ENCODE measurements at places on chromosomes 5 and 9.

- DNase-seq: no peak
These were observed 449.3 kb upstream of the KLF4 start for GRCh38 chr9:107938801-107939386.

DNA sequence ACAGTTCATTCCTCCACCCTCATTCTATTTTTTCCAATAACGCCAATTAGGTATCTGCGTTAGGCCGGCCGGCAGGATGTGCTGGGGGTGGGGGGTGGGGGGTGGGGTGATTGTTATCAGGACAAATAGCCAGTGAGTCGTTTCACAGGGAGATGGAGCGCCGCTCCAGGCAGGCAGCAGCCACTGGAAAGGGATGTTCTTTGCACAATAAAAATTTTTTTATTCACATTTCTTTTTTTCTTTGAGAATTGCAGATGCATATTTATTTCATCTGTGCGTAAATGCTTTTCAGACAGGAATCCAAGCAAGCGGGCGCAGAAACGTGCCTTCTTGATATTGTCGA lies 4.1 kb downstream of the LMX1B start:
- DNase-seq: no peak

GRCh38 chr9:89956907-89957306 lies 352.1 kb downstream of the GADD45G start:
- no peak for DNase-seq

DNA sequence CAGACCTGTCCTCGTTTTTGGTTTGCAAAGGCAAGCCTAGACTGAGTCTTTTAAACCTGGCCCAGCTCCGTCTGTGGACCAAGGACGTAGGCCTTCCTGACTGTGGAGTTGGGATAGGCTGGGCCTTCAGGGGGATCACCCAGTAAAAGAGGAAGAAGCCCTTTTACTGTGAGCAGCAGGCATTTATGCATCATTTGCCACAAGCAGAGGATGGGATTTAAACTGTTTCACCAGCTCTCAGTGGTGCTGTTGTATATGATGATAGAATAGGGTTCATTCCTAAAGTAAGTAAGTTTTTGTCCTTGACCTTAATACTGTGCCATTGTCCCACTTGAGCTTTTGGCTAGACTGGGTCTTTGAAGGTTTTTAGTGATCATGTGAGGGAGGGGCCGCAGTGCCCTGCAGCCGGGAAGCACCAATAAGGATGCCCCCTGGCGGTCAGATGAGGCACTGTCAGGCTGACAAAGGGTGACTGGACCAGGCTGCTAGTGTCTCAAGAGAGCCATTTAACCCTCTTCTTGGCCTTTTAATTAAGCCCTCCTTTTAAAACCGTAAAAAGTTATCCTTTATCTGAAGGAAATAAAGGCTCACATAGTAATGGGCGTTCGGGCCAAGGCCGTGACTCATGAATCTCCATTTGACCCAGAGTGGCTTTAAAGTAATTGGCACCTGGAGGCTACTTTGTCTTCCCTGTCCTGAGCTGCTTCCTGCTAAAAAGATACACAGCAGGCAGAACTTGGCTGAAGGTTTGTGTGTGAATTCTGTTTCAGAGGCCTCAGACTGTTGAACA lies 74.0 kb downstream of the UBAP1 start:
- peak; percentile 74 for DNase-seq

DNA sequence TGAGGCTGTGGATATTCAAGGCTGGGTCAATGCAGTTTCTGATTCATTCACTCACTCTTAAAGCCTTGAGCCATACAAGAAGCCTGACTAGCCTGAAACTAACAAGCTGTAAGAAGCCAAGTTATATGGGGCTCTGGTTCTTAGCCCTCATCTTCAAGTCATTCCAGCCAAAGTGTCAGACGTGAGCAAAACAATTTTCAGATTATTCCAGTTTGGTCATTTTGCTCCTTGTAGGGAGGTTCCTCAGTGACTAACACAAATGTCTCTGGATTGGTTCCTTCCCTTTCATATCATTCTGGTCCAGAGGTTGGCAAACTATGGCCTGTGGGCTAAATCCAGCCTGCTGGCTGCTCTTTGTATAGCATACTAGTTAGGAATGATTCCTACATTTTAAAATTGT lies 12.5 kb upstream of the SHOC1 start:
- DNase-seq: peak; percentile 5

DNA sequence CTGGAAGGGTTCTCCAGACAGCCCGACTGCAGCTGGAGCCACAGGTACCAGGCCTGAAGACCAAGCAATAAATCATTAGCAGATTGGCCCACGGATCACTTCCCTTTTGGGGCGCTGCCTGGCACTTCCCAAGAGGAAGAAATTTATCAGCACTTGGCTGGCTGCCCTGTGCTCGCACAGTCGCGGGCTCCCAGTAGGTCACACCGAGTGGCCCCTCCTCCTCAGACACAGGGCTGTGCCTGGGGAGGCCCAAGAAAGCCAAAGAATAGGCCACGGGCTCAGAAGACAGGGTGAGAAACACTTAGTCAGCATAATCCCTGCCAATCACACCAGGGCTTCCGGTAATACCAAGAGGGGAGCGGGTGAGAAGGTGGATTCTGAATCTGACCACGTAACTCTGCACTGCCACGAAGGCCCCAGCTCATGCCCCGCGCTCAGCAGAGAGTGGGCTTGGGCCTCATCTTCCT lies 115.7 kb upstream of the MSX2 start:
- peak; percentile 78 for DNase-seq

- no peak for DNase-seq
These were observed 52.1 kb upstream of the FSTL4 start for GRCh38 chr5:133664422-133664821.

DNA sequence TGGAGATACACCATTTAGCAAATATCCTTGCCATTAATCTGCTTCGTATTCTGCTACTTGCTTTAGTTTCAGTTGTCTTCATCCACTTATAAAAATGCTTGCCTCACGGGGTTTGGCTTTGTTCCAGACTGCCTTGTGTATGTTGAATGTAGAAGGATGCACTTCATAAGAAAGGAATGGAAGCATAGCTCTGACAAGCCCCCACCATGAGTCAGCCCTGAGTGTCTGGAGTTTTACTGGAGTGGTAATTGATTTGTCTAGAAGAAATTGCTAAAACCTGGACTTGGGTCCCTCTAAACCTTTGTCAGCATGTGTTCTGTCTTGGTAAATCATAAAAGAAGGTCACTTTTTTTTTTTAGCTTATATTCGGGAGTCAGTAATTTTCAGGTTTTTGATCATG lies 4.6 kb downstream of the TEX48 start:
- peak; percentile 75 for DNase-seq

DNA sequence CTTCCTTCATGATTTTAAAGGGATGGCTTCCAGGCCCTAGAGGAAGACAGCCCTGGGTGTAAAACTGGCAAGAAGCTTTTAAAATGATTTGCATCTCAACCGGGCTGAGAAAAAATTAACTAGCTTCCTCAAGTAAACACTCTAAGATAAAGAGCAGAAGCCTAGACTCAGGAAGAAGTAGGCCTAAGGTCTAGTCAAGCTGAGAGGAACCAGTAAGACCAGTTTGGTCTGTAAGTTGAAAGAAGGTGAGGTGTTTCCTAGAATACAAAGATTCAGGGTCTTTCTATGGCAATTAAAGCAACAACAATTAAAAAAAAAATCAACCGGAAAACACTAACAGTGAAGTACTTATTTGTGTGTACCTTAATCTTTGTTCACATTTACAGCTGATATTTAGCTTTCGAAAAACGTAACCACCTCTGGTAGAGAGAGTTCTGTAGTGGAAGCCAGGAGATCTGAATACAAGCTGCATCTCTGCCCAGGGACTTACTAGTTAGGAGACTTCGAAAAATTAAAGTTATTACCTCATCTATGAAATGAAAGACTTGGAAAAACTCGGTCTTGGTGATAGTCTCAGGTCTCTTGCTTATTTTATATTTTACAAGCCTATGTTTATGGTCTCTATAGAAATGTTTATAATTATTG lies 75.7 kb downstream of the TUSC1 start:
- no peak for DNase-seq

DNA sequence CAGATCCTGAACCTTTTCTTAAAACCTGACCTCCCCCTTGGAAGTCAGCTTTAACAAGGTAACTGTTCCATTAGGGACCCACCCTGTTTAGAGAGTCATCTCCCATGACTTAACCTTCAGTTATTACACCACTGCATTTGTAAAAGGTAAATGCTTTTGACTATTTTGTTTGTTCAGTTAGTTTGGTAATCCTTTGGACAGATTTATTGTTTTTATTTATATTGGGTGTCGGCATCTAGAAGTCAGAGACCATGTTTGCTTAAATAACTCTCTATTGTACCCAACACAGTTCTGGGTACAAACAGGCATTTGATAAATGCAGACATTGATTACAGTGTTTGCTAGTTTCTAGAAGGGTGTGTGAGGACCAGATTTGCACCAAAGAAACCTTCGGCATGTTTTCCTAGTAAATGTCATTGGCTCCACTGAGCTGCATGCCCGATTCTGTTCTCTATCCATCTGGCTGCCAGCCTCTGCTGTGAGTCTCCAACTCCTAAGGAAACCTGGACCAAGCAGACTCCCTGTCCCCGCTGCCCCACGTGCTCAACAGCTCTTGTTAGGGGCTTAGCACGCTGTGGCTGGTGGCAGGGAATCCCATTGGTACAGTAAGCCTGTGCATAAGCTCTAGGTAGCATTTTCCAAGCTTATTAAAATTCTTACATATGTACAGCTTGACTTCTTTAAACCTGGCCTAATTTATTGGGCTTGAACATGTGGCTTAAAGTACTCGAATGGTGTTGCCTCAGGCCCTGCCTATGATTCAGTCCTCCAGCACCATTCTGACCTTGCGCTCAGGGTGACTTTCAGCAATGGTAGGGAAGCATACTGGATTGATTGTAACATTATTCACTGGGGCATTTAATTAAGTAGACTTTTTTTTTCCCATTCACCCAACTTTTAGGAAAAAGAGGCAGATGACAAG lies 6.6 kb downstream of the PCBD2 start:
- no peak for DNase-seq

DNA sequence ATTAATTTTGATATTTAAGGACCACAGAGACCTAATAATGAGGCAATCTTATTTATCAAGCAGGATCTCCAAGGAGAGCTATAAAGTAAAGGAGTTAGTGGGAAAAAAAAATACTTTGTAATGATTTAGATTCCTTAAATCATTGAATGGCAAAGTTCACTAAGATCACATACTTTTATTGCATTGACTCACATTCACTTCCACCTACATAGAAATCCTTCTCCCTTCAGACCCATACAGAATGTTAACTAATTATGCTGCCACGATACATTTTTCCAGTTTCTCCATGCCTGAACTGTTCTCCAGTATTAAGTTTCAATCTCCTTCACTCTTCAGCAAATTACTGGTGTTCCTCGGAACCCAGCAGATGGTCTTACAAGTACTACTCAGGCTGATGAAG lies 388.7 kb downstream of the EFNA5 start:
- no peak for DNase-seq
